Small intestine (tissue), 16 donors: ENCODE measurements at places on chromosomes 3 and 15.

- no peak for DNase-seq
Observed at GRCh38 chr3:55876560-55876959, 389.5 kb upstream of the WNT5A start.

DNA sequence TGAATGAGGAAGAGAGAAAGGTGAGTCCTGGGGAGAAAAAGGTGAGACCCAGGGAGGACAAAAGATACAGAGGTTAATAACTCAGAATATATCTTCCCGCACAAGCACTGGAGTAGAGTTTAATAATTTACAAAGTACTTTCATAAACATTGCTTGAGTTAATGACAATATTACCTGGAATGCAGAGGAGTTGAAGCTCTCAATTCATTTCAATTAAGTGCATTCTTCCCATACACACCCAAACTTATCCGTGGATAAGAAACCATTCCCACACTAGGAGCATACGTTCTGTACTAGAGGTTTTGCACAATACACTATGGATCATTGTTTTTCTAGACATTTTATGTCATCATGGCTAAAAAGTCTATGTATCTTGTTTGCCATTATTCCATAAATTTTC is 23.3 kb upstream of the KNG1 start:
- DNase-seq: peak; percentile 29

- no peak for DNase-seq
Observed at GRCh38 chr3:156417559-156418132, 137.3 kb downstream of the SSR3 start.

- no peak for DNase-seq
Observed at GRCh38 chr15:67097930-67098740, 32.7 kb downstream of the SMAD3 start.

DNA sequence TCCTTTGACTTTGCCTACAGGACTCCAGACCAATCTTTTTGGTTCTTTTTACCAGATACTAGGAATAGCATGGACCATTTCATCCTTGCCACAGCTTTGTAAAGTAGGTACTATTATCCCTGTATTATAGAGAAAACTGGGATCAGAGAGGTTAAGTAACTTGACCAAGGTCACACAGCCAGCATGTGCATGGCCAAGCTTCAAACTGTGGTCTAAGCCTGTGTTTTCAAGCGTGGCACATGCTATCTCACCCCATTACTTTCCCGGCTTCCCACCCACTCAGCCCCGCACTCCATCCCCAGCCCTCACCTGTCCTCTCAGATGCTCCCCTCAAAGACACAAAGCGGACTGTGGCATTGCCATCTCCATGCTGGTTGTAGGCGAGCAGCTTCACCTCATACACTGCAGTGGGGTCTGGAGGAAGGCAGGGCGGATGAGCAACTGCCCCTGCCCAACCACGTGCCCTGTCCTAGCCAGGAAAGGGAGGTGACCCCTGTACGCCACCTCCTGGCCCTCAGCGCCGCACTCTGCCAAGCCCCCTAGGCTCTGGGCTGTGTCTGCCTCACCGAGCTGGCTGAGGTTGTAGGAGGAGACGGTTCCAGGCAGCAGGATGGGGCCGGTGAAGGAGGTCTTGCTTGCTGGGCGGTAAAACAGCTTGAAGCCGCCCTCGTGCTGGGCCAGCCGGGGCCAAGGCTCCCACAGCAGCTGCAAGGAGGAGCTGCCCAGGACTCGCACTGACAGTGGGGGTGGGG is 25.7 kb downstream of the RNU5B-1 start:
- no peak for DNase-seq

DNA sequence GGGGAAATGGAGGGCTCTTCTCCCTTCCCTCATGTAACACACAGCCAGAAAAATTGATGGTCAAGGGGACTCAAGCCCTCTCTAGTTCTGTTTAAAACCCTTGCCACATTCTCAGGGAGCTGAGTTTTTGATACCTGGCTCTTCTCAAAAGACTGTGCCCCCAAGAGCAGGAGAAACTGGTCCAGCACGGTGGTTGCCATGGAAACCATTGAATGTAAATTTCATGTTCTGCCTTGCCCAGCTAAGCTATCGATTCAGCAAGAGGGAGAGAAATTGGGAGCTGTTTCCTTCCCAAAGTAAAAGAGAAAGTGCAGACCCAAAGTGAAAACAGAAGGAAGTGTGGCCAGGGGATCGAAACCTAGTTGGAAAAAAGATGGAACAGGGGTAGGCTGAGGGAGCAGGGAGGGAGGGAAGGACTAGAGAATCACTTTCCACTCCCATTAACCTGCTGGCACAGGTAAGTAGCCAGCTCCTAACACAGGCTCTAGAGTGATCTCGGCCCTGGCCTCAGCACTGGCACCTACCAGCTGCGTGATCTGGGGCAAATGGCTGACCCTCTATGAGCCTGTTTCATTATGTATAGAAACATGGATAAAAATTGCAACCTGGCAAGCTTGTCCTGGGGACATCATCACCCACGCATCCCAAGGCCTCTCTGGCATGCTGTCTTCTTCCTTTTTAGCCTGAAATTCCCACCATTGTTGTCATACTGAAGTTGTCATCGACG is 140.9 kb downstream of the TPRA1 start:
- no peak for DNase-seq

DNA sequence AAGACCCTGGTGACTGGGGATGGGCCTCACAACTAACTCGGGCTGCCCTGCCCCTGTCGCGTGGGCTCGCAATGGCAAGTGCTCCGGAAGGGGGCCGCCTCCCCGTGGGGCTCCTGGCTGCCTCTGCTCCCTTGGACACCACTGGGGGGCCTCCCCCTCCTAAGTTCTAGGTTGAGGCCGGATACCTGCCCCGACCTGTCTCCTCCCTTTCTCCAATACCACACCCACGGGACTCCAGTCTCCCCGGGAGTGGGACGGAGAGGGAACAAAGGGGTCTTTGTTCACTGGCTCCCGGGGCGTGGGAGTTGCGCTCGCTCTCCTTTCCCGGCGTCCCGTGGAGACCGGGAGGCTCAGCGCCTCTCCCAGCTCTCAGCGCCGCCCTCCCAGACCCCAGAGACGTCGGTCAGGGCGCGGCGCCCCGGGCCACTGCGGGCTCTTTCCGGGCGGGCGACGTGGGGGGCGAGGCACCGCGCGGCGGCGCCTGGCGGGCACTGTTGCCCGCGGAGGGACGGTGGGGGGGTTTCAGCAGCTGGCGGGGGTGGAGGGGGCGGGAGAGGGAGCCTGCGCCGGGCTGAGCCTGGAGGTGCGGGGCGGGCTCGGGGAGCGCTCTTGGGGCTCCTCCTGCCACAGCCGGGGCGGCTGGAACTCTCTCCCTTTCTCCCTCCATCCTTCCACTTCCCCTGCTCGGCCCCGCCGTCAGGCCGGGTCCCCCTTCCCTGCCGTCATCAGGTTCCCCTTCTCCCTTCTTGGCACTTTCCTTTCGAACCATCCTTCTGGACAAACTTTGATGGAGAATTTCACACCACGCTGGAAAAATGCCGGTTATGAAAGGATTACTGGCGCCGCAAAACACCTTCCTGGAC is at the start of gene KCNH8:
Gene KCNH8 (plus strand): TSS at position 606 of the 863 bp plus-strand sequence. CDS start 210 bp downstream, at position 816.
- DNase-seq: peak; percentile 58

GRCh38 chr3:105503191-105503593 is 136.5 kb downstream of the ALCAM start:
- no peak for DNase-seq

DNA sequence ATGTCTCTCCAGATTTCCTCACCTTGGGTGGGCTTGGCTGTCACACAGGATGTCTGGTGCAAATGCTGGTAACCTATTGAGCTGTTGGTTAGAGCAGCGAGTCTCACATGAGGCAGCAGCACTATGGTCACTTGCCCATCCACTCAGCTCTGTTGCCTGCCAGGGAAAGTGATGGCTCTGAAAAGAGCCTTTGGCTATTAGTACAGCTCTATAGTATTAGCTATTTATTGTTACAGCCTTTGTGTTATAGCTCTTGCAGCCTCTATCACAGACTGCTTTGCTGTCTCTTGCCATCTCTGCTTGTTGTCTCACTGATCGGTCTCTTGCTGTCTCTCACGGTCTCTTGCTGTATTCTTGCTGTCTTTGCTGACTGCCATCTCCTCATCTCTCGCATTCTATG is 114.3 kb downstream of the MFSD1 start:
- DNase-seq: no peak

DNA sequence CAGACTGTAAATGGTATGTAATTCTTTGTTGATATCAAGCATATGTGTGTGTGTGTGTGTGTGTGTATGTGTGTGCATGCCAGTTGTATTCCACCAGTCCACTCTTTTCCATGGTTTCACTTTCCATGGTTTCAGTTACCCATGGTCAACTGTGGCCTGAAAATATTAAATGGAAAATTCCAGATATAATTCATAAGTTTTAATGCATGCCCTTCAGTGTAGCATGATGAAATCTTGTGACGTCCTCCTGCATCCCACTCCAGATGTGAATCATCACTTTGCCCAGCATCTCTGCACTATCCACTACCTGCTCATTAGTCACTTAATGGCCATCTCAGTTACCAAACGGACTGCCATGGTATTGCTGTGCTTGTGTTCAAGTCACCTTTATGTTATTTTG is 215.9 kb downstream of the GBE1 start:
- no peak for DNase-seq

DNA sequence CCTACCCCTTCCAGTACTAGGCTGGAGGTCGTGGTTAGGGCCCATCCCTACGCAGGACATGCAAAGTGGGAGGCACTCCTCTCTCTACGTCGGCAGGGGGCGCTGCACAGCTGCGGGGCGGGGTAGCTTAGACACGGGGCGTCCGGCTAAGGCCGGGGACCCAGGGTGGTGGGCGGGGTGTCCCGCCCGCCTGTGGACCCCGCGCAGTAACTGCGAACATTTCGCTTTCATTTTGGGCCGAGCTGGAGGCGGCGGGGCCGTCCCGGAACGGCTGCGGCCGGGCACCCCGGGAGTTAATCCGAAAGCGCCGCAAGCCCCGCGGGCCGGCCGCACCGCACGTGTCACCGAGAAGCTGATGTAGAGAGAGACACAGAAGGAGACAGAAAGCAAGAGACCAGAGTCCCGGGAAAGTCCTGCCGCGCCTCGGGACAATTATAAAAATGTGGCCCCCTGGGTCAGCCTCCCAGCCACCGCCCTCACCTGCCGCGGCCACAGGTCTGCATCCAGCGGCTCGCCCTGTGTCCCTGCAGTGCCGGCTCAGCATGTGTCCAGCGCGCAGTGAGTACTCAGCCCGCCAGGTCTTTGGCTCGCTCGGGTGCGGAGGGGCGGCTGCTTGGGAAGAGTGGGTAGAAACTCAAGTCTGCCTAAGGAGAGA is at the start of gene IL12A:
Gene IL12A (plus strand): TSS at position 219 of the 655 bp plus-strand sequence.
- DNase-seq: peak; percentile 70

DNA sequence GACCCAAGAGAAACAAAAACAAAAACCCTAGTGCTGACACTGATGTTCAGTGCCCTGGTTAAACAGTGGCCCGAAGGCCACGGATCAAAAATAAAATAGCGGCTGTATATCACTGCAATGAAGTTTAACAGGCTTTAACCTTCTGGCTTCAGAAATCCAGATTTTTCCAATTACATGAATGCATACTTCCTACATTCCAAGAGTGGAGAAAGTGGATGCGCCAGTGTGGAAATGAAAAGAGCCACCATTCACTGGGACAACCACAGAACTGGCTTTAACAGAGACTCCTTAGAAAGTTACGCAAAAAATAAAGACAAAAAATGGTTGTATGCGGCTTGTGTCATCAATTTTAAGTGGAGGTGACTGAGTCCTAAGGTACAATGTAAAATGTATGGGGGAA is 522.2 kb downstream of the FHIT start:
- DNase-seq: no peak

DNA sequence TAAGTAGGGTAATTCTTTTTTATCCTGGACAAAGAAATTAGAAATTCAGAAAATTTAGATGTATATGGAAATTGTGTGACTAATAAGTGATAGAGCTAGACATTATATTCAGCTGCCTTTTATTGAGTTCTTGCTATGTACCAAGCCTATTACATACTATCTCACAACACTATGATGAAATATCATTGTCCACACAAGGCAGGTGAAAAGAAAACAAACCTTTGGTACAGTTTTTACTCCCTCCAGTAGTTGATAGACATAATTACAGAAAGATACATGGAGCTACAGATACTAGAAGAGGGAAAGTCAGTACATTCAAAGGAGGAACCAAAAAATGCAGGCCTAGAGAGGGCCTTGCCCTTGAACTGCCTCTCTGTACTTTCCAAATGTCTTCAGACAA is 4.8 kb downstream of the IQCH start:
- DNase-seq: no peak

DNA sequence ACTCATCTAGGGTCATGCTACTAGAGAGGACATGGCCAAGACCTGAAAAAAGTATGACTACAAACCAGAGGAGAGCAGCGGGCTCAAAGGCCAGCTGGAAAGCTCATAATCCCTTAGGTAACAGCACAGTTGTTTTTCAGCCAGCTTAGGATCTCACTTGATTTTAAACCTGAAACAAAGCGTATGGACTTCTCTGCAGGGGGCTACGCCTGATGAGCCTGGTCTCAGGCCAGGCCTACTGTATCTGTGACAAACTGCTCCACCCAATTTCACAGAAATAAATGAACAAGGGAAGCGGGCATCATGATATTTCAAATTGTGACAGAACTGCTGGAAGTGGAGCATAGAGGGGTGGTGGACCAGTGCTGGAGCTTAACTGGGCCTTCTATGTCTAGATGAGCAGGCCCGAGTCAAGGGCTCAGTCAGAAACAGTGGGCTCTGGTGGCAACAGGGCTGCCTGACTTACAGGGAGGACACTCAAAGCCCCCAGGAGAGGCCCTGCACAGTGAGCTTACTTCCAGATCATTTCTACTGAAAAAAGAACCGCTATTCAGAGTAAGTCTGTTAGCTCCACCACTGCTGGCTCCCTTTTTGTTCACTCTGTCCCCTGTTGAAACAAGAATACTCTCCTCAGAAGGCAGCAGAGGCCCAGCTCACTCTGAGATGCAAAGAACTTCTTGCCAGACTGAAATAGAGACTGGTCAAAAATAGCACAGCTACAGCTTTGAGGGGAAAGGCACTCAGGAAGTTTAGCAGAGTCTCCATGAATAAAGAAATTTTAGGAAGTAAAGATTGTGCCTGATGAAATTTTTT is 47.0 kb downstream of the LRIG1 start:
- no peak for DNase-seq

DNA sequence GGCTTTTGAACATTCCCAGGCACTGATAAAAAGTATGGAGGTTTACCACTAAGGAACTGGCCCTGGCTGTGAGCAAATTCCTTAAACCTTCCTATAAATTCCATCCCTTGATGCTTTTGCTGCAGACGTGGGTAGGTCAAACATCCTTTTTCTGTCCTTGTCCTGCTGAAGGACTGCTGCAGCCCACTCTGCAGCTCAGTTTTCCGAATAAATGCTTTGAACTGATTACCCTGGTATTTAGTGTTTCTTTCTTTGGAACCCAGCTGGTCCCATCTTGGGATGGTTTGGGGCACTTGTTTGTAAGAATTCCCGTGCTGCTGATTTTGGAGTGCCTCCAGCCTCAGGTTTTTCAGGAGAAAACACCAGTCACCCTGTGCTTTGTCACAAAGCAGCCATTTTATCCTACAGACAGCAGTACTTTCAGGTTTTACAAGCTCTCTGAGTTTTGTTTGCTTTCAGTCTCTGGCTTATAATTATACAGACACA is 815.9 kb downstream of the VGLL3 start:
- DNase-seq: no peak

DNA sequence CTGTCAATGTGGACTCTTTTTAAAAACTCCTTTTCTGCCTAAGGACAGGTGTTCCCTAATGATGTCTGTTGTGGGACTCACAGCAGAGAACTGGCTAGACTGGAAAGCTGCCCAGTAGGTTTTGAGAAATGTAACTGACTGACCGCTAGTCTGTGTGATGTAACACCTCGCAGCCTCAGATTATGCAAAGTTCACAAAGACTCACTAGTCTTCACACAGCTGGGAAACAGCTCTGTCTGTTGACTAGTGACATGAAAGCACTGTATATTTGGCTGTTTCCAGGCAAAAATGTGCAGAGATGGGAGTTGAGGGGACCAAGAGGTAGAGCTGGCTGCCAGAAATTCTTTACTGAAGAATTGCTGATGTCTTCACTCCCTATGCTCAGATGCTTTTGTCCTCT is 10.3 kb downstream of the PDZRN3 start:
- no peak for DNase-seq
